Stimulated activated CD8-positive, alpha-beta memory T cell treated with anti-CD3 and anti-CD28 coated beads, Interleukin-2, amount 100 ng/mL, for 1 hour (primary cell): ENCODE measurements at places on chromosomes 12 and 14.

- no peak for DNase-seq
These were observed 27.6 kb downstream of the ZFYVE1 start for GRCh38 chr14:72999316-72999715.

GRCh38 chr12:27970401-27971120 lies 2.0 kb downstream of the PTHLH start:
- no peak for DNase-seq

- DNase-seq, result no peak
These were observed 2.7 kb downstream of the SSH1 start for GRCh38 chr12:108854451-108855283.

DNA sequence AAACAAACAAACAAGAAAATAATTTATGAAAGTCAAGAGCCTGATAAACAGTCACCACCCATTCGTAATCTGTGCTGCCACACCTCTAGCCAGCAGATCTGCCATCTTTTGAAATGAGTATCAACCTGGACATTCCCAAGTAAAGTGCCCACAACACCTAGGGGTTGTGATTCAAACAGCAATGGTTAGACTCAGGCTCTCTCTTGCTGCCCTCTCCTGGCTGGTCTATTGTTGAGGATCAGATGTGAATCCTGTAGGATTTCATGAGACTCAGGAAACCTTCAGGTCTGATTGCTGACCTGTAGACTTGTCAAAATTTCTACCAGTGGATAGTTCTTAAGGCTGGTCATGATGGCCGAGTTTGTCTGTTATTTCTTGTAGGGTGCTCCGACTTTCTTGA lies 26.8 kb downstream of the DGLUCY start:
- no peak for DNase-seq

DNA sequence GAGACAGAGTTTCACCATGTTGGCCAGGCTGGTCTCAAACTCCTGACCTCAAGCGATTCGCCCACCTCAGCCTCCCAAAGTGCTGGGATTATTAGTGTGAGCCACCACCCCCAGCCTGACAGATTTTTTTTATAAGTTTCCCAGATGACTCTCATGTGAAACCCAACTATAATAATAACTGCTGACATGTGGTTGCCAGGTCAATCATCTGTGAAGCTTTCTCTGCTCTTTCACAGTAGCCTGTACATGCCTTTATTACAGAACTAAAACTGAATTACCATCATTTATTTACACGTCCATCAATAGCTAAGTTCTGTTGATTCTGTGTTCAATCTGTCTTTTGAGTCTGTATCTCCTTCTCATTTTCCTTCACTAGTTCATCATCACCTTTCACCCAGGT lies 218.5 kb downstream of the RPS29 start:
- no peak for DNase-seq

DNA sequence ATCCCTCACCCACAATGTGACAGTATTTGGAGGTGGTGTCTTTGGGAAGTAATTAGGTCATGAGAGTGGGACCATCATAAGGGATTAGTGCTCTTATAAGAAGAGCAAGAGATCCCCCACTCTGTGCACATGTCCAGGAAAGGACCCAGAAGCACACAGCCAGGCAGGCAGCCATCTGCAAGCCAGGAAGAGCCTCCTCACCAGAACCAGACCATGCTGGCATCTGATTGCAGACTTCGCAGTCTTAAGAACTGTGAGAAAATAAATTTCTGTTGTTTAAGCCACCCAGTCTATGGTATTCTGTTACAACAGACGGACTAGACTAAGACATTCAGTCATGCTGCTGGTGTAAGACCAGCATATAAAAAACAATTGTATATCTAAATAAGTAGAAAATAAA lies 69.8 kb downstream of the EFCAB11 start:
- DNase-seq, result no peak

GRCh38 chr14:104431929-104432541 lies 147.5 kb upstream of the C14orf180 start:
- no peak for DNase-seq

- DNase-seq, result no peak
These were observed 260.1 kb downstream of the C12orf75 start for GRCh38 chr12:105590571-105590970.

- DNase-seq, result no peak
These were observed 153.7 kb upstream of the IGF1 start for GRCh38 chr12:102633981-102634605.

DNA sequence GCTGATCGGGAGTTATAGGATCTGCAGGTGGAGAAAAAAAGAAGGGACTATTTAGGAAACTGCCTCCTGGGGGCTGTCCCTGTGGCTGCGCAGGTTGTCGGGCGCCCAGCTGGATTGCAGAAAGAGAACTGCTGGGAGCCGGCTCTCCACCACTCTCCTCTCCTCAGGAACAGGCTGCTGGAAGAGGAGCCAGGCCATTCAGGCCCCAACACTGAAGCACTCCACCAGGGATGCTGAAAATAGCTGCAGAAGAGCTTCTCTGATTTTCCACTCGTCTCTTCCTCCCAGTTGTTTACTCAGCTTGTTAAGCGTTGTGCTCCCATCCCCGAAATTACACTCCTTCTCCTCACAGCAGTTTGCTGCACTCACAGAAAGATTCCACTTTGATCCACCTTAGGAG lies 347.3 kb downstream of the GLT1D1 start:
- no peak for DNase-seq

DNA sequence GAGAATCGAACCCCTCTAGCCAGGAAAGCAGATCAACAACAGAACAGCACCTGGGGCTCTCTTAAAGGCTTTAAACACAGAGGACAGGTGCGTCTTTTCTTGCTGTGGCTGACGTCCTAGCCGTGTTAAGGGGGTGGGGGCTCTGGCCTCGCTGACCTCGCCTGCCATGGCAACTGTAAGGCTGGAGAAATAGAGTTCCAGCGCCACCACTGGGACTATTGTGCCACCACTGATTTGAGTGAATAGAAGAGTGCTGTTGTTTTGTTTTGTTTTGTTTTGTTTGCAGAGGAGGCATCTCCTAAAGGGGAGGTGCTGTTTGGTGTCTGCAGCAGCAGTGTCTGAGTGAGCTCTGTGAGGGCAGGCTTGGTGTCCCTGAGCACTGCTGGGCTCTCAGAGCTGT lies 34.2 kb upstream of the PRMT8 start:
- DNase-seq, result no peak

DNA sequence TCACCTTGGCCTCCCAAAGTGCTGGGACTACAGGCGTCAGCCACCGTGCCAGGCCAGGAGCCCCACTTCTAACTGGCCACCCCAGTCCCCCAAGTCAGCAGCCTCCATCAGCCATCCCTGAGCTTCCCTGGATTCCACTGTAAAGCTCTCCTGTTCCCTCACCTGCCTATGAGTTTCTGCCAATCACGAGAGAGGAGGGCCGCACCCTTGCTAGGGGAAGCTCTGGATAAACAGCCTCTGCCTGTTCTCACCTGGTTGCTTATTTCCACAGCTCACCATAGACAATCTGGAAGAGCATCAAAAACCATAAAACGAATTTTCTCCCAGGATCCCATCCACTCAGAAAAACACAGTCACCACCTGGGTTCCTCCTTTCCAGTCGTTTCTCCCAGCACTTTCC lies 5.0 kb downstream of the CDCA4 start:
- no peak for DNase-seq

DNA sequence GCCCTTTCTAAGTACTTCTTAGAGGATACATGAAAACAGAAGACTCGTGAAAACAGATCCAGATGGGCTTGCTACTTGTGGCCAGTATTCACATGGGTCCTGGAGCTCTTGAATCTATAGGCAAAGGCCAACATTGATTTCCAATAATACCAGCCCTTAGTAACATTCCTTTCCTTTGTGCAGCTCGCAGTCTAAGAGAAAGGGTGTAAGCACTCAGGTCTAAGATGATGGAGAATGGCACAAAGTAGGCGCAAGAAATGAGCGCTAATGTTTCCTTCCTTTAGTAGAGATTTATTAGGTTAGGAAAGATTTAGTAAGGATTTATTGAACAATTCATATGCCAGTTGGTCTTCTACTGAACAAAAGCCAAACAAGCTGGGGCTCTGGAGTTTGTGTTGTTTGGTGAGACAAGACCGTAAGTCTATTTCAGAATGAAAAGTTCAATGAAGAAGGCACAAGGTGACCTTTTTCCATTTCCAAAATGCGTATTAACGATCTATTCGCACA lies 525 bp downstream of the RNU6-8 start:
- DNase-seq, result no peak

DNA sequence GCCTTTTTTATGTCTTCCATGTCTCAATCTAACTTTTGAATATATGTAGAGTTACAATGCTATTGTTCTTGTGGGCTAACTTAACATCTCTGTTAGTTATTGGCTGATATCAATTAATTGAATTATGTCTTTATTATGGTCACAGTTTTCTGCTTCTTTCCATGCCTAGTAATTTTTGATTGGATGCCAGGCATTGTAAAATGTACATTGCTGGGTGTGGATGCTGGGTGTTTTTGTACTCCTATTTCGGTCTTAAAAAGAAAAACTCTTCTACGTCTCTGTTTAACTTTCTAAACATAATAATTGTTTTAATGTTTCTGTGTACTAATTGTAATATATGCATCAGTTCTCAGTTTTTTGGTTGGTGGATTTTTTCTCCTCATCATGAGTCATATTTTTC lies 296.1 kb upstream of the PRICKLE1 start:
- DNase-seq, result no peak

DNA sequence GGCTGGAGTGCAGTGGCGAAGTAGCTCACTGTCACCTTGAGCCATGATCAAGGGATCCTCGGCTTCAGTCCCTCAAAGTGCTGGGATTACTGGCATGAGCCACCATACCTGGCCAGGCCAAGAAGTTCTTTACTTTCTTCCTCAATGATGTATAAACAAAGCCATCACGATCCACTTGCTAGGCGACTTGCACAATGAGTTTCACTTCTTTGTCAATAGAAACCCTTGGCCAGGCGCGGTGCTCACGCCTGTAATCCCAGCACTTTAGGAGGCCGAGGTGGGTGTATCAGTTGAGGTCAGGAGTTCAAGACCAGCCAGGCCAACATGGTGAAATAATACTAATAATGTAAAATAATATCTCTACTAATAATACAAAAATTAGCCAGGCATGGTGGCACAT lies 14.4 kb upstream of the SPSB2 start:
- no peak for DNase-seq

GRCh38 chr14:99560922-99561683 lies 42.9 kb downstream of the CCDC85C start:
- DNase-seq, result no peak

- DNase-seq, result no peak
These were observed 445.0 kb downstream of the GXYLT1 start for GRCh38 chr12:41699658-41700057.

DNA sequence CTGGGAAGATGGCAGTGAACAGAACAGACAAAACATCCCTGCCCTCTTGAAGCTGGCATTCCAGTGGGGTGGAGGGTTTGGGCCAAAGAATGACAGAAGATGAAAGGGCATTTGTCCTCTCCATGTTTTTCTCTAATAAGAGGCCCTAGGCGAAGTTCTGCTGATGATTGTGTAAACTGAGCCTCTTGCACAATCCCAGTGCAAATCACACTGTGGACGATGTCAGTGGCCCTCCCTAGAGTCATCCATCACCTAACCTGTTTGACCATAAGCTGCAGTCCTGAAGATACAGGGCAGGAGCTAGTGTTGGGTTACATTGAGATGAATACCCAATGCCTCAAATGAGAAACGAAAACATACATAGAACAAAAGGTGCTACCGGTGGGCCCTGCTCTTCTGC lies 622.4 kb upstream of the TBX3 start:
- no peak for DNase-seq

DNA sequence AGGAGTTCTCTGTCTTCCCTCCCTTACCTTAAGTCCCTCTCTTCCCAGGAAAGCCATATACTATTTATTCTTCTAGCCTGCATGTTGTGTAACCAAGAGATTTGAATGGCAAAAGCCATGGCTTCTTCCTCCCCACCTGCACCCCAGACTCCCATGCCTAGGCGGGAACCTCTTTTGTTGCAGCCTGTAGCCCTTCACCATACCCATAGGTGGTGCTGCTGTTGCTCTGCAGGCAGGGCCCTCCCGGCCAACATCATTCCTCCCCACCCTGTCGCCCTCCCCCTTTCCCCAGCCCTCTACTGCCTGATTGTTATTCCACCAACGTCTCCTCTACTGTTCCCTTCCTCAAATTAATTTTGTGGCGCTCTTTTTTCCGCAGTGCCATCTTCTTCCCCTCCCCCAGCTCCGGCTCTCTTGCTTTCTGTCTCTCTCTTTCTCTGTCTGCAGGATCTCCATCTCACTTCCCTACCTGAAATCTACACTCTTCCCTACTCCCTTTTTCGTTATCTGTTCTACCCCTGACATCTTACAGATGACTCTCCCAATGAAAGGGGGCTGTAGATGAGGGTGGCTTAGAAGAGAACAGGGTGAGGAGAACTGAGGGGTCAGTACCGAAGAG lies 13.8 kb downstream of the NGDN start:
- no peak for DNase-seq

GRCh38 chr14:61179061-61179690 lies 102.0 kb downstream of the TMEM30B start:
- DNase-seq, result no peak

DNA sequence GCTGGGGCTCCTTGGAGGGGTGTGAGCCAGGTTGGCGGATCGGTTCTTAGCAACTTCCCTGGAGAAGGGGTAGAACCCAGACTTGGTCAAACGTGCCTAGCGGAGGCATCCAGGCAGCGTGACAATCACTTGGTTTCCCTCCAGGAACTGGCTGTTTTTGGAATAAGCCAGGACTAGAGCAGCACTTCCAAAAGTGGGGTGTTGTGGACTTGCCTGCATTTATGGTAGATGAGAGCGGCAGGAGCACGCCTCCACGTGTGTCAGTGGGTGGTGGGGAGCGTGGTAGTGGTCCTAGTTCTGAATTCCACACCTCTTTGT lies 2.8 kb downstream of the PRMT8 start:
- DNase-seq, result no peak

DNA sequence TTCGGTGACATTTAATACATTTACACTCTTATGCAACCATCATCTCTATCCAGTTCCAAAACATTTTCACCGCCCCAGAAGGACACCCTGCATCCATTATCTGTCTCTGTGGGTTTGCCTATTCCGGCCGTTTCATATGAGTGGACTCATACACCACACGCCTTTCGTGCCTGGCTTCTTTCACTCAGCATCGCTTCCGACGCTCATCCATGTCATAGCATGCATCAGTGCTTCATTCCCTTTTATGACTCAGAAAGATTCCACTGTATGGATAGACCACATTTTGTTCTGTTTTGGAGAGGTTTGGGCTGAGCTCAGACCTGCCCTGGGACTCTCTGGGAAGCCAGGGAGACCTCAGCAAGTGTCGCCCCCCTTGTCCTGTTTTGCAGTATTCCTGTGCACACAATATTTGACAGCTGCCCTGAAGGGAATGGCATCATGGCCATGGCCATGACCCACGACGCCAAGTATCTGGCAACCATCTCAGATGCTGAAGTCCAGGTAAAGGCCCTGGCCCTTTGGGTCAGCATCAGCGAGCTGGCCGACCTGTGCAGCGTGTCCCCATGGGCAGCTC lies 23.8 kb downstream of the CFAP251 start:
- no peak for DNase-seq
